HT-29 (cell line): ENCODE measurements at places on chromosomes 6 and 20.

DNA sequence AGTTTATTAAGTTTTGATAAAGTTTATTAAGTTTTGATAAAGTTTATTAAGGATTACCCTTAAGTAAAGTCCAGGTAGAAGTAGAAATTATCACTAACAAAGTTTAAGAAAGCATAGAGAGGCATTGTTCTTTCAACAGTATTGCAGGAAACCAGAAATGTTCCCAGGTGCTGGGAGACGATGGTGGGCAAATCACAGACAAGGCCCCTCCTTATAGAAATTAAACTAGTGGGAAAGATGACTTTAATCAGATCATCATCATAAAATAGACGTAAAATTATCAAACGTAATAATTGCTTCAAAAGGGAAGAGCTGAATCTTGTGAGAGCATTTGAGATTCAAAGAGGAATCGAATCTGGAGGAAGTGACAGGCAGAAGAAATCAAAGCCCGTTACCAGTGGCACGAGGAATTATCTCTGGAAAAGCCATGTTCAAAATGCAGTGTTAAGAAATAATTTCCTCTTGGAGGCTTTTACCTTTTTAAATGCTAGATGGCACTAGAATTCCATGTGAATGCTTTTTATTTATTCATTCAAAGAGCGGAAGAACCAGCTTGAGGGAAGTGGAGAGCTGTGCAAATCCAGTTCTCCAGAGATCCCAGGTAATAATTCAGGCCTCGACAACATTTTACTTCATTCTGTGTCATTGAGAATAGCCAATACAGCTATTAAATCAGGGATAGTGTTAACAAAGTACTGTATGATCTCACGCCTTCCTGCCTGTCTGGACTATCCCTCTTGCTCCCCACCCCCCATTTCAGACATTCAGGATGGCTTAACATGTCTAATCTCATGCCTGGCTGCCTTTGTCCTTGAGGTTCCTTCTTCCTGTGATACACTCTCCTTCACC, 1.0 kb upstream of the APMAP start:
- DNase-seq = peak; percentile 74

- no peak for DNase-seq
Observed at GRCh38 chr6:144176043-144176442, 25.7 kb downstream of the STX11 start.

DNA sequence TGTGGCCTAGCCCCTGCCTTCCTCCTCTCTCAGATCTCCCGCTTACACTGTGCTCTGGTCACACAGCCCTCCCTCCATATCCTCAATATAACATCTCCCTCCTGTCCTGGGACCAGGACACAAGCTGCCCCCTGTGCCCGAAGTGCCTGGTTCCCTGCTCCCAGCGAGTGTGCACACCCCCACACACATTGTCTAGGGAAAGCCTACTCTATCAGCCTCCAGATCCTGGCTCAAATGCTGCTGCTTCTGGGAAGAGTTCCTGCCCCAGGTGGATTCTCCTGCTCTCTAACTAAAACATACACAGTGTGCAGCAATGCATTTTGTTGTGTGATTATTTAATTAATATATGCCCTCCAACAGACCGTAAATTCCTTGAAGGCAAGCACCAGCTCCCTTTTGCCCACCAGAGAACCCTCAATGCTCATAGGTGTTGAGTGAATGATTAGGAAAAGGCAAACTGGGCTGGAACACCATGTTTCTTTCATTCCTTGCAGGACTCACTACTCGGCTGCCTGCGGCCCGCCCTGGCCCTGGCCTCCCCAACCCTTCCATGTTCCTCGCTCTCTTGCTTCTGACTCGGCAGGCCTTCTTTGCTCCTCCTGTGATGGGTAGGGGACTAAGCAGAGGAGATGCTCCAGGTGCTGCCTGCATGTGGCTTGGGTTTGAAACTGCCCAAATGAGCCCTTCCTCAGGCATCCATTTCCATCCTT, 194.6 kb downstream of the ZDHHC14 start:
- DNase-seq = no peak

GRCh38 chr6:149229096-149229495, 88.4 kb upstream of the TAB2 start:
- no peak for DNase-seq

DNA sequence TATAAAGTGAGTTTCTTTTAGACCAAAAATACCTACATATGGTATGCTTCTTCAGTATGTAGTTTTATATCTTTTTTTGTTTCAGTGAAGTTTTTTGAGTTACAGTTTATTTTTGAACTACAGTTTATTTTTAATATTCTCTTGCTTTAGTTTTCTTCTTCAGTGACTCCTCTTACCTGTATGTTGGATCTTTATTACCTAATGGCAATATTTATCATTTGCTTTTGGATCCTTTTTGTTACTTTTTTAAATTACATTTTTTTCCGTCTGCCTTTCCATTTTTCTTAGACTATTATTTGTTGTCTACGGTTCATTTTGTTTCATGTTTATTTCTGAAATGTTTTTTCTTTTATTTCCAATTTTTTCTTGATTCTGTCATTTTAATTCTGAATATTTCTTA, 71.9 kb downstream of the SMAP1 start:
- DNase-seq = no peak

DNA sequence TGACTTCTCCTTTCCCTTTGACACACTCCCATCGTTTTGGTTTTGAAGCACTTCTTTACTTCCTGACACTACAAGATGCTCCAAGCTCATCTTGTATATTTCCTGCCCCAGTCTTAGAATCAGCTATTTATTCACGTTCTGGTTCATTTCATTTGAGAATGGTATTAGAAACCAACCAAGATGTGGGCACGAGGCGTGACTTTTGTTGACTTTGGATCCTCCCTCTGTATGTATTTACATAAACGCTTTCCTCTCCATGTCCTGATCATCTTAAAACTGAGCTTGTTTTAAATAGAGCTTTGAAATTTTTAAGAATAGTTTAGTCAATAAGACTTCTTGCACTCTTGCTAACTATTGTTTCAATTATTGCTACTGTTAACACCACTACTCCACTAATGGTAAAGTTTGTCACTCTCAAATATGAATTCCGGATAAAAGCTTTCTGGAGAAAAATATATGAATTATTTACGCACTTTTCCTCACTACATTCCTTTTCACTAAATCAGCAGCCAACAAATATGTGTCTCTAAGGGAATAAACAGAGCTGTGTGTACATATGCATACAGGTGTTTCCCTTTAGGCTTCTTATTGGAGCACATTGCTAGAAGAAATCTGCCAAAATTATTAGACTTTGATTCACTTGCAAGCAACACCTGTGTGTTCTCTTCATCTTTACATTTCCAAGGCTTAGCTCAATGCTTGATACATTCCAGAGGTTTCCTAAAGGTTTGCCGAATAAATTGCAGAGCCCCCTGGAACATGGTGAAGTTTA, 77.3 kb upstream of the TMEM244 start:
- DNase-seq = no peak

GRCh38 chr6:37171970-37172812, 2.2 kb downstream of the PIM1 start:
- peak; percentile 98 for DNase-seq

GRCh38 chr20:13280609-13281324, 59.7 kb downstream of the ISM1 start:
- DNase-seq = no peak
